Activated CD4-positive, alpha-beta T cell treated with anti-CD3 and anti-CD28 coated beads, Interleukin-2, amount 50 U/mL, for 4 hours (primary cell): ENCODE measurements at places on chromosomes 5 and 9.

DNA sequence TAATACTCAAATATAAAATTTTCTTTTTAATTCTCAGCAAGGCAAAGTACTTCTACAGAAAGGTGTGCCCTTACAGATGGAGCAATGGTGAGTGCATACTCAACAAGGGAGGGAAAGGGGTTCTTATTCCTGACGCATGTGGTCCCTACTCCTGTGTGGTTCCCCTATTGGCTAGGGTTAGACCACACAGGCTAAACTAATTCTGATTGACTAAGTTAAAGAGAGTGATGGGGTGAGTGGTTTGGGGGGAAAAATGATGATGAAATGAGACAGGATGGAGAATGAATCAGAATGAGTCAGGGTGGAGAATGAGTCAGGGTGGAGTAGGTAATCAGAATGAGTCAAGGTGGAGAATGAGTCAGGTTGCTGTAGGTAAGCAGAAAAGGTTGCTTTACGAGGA, 22.9 kb upstream of the HMGCS1 start:
- DNase-seq, result no peak

- DNase-seq, result no peak
These were observed 112.3 kb upstream of the SMIM23 start for GRCh38 chr5:171673328-171673727.

GRCh38 chr5:150653762-150654556, 7.1 kb upstream of the MYOZ3 start:
- DNase-seq, result no peak

DNA sequence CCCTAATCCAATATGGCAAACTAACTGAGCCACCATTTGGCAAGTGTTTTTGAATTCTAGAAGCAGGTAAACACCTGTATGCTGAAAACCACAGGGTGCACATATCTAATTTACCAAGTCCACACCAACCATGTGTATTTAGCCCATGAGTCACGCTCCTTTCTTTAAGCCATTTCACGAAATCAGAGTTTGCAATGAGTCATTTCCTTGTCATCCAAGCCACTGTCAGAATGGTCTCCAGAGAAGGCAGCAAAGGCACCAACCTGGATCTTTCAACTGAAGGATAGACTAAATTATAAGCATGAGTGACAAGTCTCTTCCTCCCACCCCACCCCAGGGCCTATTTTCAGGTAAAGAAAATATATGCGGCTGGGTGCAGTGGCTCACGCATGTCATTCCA, 110.0 kb downstream of the PAX5 start:
- no peak for DNase-seq

- DNase-seq, result no peak
These were observed 937 bp upstream of the CD180 start for GRCh38 chr5:67197536-67197935.

- DNase-seq, result no peak
These were observed 90.3 kb downstream of the AK8 start for GRCh38 chr9:132787748-132788159.

- no peak for DNase-seq
These were observed 205.3 kb downstream of the TTLL11 start for GRCh38 chr9:121887553-121888437.

- DNase-seq, result no peak
These were observed 65.7 kb upstream of the ZNF462 start for GRCh38 chr9:106797299-106797698.

GRCh38 chr5:155564541-155564940, 551.0 kb downstream of the KIF4B start:
- no peak for DNase-seq

GRCh38 chr9:86766912-86767311, 180.4 kb downstream of the GAS1 start:
- DNase-seq, result no peak

DNA sequence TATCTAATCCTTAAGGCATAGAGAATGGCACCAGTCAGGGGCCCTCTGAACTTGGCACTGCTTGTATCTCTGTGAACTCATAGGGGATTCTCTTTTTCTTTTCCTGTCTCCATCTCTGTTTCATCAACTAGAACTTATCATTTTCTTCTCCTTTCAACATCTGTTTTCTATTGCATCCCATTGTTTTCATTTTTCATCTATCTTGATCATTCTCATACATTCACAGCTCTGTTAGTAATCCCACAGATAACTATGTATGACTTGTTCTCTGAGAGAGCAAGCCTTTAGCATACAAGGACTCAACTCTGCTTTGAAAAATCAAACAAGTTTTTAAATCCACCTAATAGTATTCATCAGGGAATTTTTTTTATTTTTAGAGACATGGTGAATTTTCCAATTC, 264.3 kb downstream of the ARRDC3 start:
- DNase-seq, result no peak

DNA sequence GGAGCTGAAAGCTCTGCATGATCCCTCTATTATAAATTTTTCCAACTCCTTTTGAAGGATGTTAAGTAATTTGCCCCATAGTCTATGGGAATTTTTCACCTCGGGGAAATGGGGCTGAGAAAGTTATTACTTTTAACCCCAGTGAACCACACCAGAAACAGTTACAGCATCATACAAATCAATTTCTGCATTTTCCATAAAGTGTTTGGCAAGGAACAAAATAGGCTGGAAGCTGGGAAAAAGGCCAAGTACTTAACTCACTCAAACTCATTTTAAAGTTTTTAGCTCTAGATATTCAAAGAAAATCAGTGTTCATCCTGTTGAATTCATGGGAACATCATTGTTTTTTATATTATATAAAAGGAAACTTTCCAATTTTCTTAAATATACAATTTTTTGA, 160.9 kb downstream of the SH3GL2 start:
- no peak for DNase-seq

DNA sequence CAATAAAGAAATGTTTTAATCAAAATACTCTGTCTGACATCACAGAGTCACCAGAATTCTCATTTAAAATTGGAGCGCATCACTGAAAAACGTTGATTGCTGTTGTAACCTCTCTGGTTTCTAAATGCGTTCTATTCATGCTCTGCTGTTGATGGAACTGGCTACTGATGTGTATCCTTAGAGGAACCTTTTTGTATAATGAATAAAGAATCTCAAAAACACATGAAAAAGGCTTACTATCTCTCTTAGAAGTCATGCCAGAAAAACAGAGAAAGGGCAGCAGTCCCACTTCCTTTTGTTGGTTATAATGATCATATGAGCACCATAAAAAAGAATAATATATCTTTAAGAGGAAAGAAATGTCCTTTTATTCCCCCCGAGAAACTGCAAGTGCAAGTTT, 615.5 kb downstream of the TLE1 start:
- DNase-seq, result no peak

GRCh38 chr9:110745676-110746075, 77.1 kb downstream of the MUSK start:
- DNase-seq, result no peak

- no peak for DNase-seq
These were observed 2.4 kb downstream of the MAP1B start for GRCh38 chr5:72109625-72110024.

- DNase-seq, result no peak
These were observed 142.0 kb downstream of the CMYA5 start for GRCh38 chr5:79831381-79832309.

DNA sequence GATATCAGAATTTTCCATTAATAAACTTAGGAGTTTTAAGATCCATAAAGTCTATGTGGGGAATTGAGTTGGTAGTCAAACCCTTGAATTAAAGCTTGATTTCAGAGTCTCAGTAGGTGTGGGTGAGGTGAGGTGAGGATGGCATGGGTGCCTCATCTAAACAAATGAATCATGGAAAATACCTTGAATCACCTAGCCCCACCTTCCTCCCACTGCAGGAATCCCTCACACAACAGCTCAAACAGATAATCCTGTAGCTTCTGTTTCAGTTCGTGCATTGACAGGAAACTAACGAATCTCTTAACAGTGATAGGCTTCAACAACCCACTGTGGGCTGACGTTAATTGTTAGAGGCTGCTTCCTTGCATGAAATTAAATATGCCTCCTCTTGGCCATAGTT, 185.0 kb downstream of the SREK1 start:
- no peak for DNase-seq

GRCh38 chr5:16437977-16438376, 27.6 kb downstream of the ZNF622 start:
- DNase-seq, result no peak

DNA sequence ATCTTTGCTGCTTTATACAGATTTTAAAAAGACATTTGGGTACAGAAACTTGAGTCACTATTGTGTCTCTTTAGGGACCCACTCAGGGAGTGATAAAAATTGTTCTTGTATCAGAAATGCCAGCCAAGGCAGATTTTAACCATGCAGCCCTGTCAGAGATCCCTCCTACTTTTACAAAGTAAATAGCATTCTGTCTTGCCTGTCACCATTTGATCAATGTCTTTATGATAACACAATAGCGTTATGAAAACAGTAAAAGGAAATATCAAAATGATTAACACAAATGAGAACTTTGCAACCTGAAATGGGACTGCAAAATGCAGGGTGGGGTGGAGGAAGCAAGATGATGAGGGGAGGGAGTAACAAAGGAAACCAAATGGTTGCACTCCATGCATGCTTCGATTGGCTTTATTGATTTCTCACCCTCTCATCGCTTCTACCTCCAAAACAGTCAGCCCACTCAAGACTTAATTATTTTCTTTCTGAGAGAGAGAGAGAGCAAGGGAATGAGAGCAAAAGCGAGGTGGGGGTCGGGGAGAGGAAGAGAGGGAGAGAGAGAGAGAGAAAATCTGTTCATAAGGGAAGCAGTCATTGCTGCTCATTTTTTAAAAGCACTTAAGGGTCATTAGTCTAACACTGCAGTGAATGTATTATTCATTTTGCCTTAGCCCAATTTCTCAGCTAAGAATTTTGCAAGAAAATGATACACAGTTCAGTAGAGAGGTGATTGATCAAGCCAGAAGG, 576.5 kb downstream of the CSNK1G3 start:
- DNase-seq, result no peak

GRCh38 chr9:1490341-1491232, 440.4 kb downstream of the DMRT2 start:
- no peak for DNase-seq

DNA sequence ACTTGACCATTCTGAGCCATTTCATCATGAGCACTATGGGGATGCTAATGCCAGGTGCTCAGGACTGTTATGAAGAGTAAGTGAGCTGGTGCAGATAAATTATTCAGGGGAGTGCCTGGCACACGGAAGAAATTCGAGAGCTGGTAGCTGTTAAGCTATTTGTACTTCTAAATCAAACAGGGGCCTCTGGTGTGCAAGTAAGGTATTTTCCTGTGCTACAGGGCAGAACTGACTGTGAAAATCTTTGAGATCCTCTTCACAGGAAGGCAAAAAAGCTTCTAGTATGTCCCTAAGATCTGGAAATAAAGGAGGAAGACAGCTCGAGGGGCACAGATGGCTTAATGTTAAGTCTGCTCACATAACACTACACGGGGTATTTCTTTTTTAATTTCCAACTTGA, 106.3 kb upstream of the SPOCK1 start:
- no peak for DNase-seq

DNA sequence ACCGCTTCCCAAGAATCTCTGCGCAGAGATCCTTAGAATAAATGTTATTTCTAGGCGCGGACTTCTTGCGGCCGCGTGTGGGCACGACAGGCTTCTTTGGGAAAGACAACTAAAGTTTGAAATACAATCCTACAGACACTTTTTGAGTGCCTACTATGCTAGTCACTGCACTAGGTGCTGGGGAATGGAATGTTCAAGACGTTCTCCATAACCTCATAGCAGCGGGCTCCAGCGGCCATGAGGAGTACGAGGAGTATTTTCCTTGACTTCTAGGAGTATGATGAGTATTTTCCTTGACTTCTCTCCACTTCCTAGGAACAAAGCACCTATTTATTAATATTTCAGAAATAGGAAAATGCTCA, 636 bp upstream of the PWWP2A start:
- DNase-seq, result no peak

GRCh38 chr5:88674356-88675167, 208.4 kb downstream of the MEF2C start:
- DNase-seq, result no peak

DNA sequence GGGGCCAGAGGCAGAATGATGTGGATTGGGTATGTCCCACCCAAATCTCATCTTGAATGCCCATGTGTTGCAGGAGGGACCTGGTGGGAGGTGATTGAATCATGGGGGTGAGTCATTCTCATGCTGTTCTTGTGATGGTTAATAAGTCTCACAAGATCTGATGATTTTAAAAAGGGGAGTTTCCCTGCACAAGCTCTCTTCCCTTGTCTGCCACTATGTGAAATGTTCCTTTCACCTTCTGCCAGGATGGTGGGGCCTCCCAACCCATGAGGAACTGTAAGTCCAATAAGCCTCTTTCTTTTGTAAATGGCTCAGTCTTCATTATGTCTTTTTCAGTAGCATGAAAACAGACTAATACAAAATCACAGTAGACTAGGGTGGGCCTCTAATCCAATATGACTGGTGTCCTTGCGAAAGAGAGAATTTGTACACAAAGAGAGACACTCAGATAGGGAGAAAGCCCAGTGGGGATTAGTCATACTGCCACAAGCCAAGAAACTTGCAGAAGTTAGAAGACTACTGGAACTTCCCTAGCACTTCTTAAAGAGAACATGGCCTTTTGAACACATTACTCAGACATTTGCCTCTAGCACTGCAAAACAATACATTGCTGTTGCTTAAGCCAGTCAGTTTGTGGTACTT, 68.4 kb downstream of the ANXA1 start:
- no peak for DNase-seq

DNA sequence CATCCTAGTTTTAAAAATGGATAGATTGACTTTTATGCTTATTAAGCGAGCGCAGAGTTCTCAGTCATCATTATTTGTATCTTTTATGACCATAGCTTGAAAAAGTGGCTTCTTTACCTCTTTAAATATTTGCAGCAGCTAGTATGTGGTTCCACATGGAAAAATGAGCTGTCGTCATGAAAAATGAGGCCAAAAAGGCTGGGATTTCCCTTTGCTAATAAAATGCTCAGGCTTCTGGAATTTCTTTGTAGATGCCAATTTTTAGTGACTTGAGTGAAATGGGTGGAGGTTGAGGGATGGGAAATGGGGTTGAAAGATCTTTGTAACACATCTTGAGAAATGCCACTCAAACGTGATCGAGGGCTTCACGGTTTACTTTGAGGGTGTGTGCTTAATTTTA, 35.2 kb downstream of the RAI14 start:
- no peak for DNase-seq

DNA sequence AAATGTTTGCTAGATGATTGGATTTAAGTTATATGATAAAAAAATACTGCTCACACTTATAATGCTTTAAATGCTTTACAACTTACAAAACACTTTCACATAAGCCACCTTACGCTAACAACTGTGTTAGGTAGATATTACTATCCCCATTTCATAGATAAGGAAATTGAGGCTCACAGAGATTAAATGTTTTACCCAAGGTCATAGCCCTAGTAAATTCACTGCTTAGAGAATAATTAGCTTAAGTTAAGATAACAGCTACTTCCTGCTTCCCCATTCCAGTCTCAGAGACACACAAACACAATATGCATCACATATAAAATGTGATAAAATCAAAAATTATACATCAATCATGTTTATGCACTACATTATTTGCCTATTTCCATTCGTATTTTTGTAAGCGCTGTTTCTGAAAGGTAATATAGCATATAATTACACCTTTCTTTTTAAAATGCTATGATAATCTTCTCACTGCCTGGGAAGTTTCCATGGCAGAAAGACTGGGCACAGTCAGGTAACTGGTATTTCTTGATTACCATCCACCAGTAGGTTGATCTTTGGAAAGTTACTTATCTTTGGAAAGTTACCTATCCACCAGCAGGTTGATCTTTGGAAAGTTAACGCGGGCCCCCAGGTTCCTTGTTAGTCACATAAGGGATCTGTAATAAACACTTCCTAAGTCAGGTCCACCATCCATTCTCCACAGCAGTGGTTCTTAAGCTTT, 101.1 kb downstream of the NFIB start:
- no peak for DNase-seq
